ENCODE measurements at places on chromosomes 2 and 18.
A peak's percentile ranks its signal among the peaks of the same experiment; 100 is the strongest.

GRCh38 chr2:105576440-105577241, 168.1 kb upstream of the NCK2 start:
- DNase-seq = peak; percentile 59

DNA sequence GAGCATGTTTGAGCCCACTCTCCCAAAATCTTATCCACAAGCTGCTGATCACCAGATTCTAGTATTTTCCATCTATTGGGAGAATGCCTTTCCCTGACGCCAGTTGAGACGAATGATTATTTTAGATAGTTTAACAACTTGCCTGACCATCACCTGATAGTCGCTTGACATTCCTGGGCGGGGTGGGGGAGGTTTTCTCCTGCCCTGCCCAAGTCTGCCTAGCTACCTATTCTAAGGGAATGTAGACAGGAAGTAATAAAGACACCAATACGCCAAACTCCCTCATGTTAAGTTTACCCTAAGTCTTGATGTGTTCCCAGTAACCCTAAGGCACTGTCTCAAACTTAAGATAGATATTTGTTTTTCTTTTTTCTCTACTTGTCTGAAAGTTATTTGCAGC, 4.6 kb upstream of the ACAA2 start:
- no peak for DNase-seq

DNA sequence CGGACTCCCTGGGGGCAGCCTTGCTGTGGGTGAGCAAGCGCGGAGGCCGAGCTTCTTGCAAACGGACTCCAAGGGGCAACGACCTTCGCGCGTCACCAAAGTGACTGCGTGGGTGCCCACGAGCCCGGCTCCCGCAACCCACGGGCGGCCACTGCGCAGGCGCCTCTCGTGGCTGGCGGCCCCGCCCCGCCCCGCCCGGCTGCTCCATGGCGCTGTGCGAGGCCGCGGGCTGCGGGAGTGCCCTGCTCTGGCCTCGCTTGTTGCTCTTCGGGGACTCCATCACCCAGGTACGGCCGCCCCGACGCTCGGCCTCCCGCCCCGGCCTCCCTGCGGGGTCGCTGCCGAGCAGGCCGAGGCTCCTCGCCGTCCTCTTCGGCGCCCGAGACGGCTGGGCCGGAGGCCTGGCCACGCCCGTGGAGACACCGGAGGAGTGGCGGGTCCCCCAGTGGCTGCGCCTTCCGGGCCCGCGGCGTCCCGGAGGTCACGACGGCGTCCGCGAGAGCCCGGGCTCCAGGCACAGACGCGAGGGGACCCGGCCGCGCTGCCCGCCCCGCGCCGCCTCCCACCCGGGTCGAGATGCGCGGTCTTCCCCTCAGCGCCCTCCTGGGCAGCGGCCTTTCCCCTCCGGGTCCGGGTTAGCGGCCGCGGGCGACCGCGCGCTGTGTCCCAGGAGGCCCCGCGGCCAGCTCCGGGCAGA, at the start of gene IAH1:
Gene IAH1, plus strand, starts transcription at position 191 of the 697 bp plus-strand sequence. Its CDS starts 16 bp downstream, at position 207.
- peak; percentile 90 for DNase-seq

DNA sequence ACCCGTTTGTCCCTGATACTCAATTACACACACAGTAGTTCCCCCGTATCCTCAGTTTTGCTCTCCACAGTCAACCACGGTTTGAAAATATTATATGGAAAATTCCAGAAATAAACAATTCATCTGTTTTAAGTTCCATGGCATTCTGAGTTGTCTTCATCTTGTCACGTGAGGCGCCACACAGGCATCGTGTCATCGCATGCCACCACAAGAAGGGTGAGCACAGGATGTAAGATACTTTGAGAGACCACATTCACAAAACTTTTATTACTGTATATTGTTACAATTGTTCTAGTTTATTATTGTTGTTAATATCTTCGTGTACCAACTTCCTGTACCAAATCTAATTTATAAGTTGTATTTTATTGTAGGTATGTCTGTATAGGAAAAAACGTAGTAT, 17.7 kb downstream of the ADNP2 start:
- no peak for DNase-seq

GRCh38 chr18:63684718-63685117, 18.0 kb upstream of the SERPINB11 start:
- no peak for DNase-seq

GRCh38 chr2:37792366-37792765, 120.9 kb upstream of the CDC42EP3 start:
- no peak for DNase-seq

- no peak for DNase-seq
These were observed 225.0 kb upstream of the NT5C1B start for GRCh38 chr2:18814387-18814786.

DNA sequence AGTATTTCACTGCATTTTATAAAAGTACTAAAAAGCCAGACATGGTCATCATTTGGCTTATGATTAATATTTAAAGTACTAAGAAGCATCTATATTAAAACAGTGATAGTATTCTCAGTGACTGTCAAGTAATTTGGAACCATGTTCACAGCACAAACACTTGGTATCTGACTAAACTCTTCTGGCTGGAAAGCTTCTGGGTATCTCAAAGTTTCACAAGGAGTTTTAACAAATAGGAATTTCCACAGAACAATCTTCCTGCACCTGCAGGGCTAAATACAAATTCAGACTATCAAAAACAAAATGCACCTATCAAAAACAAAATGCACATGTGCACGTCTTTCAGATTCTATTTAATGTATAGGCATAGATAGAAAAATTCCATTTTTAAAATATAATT, 158.8 kb downstream of the L3MBTL4 start:
- no peak for DNase-seq

- no peak for DNase-seq
These were observed 318.9 kb upstream of the TRIB2 start for GRCh38 chr2:12397854-12398253.

- no peak for DNase-seq
These were observed 32.3 kb downstream of the FEZ2 start for GRCh38 chr2:36565712-36566111.

GRCh38 chr18:31513189-31513935, 15.4 kb downstream of the DSG2 start:
- no peak for DNase-seq

DNA sequence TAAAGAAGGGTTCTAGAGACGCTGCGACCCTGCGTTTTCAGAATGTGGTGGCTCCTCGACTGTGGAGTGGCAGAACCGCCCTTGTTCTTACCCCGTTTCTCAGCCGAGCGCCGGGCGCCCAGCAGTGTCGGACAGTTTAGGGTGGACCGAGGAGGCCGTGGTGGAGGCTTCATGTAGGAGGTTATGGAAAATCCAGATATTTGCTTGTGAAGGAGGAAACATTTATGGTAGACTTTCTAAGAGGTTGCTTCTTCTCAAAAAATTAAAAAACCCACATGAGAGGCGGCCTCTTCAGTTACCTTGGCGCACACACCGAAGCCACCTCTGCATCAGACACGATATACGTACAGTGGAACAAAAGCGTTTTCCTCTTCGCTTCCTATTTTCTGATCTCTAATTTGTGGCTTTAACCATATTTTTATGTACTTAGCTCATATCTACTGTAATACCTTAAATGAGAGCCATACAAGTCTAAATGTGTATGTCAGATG, 120.8 kb downstream of the NFATC1 start:
- no peak for DNase-seq

- no peak for DNase-seq
These were observed 109.8 kb upstream of the ZNF516 start for GRCh38 chr18:76604935-76605240.

GRCh38 chr18:76230791-76231190, 264.3 kb downstream of the ZNF516 start:
- DNase-seq = no peak

DNA sequence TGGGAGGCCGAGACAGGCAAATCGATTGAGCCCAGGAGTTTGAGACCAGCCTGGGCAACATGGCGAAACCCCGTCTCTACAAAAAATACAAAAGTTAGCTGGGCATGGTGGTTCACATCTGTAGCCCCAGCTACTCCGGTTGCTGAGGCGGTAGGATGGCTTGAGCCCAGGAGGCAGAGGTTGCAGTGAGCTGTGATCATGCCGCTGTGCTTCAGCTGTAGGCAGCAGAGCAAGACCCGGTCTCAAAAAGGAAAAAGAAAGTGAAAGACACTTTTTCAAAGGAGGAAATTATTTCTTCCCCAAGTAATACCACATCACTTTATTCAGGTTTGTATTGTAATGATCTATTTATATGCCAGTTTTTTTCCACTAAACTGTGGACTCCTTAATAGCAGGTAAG, 35.7 kb upstream of the TAF4B start:
- DNase-seq = peak; percentile 37

DNA sequence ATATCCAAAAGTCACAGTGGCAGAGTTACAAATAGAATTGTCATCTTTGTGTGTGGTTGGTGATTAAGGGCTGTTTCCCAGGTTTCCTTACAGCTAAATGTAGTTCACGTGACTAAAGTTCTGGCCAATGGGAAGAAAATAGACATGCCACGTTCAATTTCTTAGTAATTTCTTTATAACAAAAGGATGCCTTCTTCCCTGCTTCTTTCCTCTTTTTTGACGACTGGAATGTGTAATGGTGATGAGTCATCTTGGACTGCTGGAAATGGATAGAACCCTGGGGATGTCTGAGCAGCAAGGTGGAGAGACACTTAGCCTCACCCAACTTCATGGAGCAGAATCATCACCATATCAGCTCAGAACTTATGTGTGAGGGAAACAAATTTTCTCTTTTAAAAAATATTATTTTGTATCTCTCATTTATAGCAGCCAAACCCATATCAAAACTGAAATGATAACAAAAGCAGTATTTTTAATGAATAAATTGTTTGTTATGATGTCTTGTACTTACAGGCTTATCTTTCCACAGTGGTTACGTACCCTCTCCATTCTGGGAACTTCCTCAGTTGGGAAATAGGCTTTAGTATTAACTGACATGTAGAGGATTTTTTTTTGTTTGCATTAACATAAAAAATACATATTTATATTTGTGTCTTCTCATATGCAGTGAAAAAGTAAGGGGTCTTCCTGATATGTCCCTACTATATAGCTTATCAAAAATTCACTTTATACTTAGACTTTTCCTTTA, 91.1 kb upstream of the CDH2 start:
- no peak for DNase-seq

DNA sequence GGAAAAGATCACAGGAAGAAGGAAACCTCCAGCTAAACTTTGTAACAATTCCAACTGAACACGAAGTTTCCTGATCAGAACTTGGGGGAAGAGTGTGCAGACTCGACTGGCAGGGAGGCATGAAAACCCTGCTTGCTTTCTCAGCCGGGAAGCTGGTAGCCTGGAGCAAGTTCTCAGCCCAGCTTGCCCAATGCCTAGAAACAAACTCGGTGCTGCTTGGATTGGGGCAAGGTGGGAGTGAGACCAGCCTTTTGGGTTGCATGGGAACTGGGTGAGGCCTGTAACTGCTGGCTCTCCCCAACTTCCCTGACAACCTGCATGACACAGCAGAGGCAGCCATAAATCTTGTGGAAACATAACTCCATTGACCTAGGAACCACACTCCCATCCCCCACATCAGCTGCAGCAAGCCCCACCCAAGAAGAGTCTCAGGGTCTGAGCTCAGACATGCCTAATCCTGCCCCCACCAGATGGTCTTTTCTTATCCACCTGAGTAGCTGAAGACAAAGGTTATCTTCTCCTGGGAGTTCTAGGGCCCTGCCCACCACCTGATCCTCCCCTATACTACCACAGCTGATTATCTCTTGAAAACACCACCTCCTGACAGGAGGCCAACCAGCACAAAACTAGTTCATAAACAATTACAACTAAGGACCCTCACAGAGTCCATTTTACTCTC, 1859.7 kb upstream of the CELF4 start:
- no peak for DNase-seq

GRCh38 chr2:226526716-226527115, 272.9 kb downstream of the IRS1 start:
- DNase-seq = no peak

DNA sequence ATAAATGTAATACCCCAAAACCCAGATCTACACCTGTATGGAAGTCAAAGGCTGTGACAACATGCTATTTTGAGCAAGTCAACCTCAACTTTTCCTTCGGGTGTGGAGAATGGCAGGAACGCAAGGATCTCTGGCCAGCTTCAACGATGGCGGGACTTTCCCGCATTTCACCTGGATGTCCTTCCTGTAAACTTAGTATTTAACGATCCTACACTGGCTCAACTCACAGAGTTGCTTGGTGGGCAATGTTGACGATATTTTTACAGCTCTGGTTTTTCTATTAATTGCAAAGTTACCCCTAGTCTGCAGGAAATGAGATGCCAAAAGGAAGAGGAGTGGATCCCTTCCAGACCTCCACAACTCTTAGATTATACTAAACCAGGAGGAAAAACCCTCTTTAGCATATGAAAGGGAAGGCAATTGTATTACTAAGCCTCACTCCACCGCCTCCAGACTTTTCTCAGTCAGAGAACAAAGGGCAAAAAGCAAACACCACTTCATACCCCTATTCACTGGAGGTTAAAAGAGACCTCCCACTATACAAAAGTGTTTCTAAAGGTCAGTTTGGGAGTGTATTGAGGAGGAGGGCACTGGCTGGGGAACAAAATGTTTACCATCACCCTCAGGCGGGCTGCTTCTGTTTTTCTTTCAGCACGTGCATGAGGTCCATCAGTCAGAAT, 56.5 kb upstream of the ACVR1 start:
- no peak for DNase-seq

- DNase-seq = peak; percentile 67
These were observed 8.4 kb downstream of the NCAPH start for GRCh38 chr2:96344011-96344410.

DNA sequence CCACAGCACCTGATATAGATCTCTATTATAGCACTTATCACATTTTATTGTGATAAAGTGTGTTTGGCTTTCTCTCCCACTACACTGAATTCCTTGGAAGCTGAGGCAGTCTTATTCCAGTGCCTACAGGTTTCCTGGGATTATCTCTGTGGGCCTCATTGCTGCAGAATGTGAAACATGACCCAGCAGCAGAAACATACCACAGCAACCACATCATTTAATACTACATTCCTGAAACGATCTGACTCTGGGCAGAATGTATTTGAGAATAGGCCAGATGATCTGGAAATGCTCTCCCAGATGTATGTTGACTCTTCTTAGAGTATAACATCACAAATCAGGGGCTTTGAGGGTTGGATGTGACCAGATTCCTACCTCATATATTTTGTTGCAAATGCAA, 323.5 kb upstream of the TANK start:
- no peak for DNase-seq

DNA sequence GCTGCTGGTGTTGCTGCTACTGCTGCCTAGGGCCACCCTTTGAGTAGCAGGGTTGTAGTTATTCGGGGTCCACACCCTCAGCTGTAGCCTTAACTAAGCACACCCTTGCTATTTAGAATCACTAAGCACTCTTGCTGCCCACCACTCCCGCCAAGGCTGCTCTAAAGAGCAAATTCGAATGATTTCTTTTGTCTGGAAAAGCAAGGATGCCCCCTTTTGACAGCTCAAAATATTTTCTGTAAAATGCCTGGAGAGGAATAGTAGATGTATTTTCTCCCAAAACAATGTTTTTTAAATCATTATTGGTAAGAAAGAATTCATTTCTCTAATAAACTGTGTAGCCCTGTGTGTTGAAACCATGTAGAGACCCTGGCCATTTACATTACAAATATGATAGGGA, 80.8 kb upstream of the PAPOLG start:
- DNase-seq = no peak

DNA sequence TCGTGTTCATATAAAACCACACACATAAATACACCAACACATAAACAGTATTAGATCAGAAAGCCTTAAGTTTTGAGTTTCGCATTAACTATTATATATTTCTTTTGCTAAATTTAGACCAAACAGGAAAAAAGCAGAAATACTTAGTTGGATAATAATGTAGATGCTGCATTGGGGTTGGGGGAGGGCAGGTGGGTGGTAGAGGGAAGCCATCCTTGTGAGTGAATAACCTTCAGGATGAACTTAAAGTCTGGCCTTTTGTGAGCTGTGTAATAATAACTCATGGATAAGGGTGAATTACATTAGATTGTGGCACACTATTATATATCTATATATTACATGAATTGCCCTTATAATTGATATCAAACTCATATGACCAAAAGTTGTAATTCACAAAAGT, 174.7 kb downstream of the WDR7 start:
- no peak for DNase-seq

All from GM10248 (cell line).